Kidney capillary endothelial cell (primary cell): ENCODE measurements at places on chromosomes 16 and 17.
A peak's percentile ranks its signal among the peaks of the same experiment; 100 is the strongest.

DNA sequence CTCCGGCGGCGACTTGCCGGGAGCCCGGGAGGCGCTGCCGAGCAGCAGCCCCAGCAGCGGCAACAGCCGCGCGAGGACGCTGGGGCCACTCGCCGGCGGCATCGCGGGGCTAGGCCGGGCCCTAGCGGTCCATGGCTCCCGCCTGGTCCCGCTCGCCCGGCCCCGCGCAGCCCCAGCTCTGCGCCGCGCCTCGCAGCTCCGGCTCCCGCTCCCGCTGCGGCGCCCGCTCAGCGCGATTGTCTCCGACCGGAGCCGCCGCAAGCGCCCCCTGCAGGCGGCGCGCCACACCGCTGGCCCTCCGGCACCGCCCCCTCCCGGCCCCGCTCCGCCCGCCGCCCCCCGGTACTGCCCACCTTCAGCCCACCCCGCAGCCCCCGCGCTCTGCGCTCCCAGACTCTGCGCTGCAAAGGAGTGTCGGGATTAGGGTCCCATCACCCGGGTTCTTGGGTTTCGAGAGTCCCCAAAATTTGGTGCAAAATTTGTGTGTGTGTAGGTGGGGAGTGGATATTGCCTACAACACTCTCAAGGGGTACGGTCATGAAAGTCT is at the start of gene FAM171A2:
TSS of gene FAM171A2 (minus strand) at position 241 of the 547 bp plus-strand sequence. CDS start at position 102, 139 bp downstream.
- peak; percentile 44 for DNase-seq

GRCh38 chr17:17053446-17054379 is 11.5 kb downstream of the MPRIP start:
- no peak for DNase-seq

GRCh38 chr16:8916541-8917225 is 34.5 kb downstream of the LITAFD start:
- no peak for DNase-seq

DNA sequence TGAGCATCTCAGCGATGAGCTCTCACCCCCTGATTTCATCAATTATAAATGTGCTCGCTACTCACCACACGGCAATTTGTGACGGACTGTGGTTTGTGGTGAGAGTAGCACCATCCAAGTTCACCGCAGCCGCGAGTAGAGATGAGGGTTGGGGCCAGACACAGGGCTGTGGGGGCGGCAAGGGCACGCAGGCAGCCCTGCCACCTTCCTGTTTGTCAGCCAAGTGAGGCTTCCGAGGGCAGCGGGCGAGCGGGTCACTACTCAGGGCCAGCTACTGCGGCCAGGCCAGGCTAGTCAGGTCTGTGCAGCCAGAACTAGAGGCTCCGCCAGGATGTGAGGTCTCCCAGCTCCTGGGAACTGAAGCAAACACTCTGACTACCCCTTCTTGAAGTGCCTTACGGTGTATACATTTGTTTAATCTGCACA is 39.6 kb upstream of the MEOX1 start:
- DNase-seq, result no peak

DNA sequence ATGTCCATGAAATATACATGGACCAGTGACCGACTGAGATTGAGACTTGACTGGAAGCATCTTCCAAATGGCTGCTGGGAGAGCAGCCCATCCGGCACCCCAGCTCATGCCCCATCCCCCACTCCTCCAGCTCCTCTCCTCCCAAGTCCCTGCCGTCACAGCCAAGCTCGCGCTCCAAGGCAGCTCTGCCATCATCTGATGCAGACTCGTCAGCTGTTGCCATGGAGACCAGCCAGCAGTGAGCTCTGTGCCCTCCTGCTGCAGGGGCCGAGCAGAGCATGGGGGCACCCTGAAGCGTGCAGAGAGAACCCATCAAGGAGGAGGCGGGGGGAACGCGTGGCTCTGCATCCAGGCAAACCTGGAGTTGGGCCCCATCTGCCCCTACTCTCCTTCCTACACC is 74.5 kb upstream of the TNRC6C start:
- DNase-seq, result no peak

DNA sequence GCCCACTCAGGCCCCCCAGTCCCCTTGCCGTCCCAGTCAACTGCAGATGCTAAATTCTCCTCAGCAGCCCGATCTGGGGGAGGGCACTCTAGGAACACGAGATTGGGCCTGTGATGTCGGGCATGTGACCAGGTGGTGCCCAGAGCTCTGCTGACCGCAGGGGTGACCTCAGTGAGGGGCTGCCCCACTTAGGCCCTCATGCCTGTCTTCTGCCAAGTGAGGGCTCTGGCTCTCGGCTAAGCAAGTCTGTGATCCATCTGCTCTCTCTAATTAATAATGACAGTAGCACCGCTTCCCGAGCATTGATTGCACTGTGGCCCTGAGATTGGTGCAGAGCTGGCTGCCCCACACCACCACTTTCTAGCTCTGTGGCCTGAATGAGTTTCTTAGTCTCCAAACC is 138.8 kb downstream of the MRM1 start:
- DNase-seq, result no peak

- DNase-seq, result no peak
These were observed 13.9 kb upstream of the CLEC18C start for GRCh38 chr16:70159355-70160348.

DNA sequence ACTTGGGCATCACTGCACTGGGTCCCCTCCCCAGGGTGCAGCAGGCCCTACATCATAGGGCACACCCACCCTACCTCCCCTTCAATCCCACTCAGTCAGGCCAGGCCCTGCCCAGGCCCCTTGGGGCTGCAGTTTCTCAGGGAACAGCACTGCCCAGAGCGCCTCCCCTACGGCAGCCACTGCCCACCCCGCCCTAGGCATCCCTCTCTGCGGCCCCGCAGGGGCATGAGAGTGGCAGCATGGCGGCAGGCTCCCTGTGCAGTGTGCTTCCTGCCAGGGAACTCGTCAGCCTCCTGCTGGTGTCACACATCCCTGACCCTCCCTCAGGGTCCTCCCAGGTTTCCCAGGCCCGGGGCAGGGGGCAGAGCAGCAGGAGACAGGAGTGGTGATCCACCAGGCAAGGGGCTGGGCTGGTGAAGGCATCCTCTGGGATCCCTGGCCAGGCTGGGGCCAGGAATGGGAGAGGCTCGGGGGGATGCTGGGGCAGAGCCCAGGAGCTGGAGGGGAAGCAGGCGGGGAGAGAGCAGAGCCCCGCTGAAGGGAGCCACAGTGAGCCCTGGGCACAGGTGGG is 16.2 kb upstream of the BAHCC1 start:
- no peak for DNase-seq

DNA sequence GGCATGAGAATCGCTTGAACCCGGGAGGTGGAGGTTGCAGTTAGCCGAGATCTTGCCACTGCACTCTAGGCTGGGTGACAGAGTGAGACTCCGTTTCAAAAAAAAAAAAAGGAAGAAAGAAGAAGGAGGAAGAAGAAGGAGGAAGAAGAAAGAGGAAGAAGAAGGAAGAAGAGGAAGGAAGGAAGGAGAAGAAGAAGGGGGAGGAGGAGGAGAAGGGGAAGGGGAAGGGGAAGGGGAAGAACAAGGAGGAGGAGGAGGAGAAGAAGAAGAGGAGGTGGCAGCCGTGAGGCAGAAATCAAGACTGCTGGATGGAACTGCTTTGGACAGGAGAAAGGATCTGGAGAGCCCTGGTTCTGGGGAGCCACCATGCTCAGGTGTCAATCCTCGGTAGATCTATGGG is 29.7 kb upstream of the PEMT start:
- DNase-seq, result no peak

- peak; percentile 91 for DNase-seq
These were observed at the start of gene MAF for GRCh38 chr16:79600638-79601091. MAF (minus strand) TSS chr16:79600737; CDS start chr16:79599902, 835 bp downstream.
